Mesenchymal stem cell (in vitro differentiated cells and primary cell): ENCODE measurements at places on chromosomes 2 and 18.

GRCh38 chr18:49709347-49709690 is 104.0 kb downstream of the ACAA2 start:
- no peaks in the 10 kb centered on the region for H3K36me3 ChIP-seq
- peaks cover 14% of the 10 kb centered on the region for H3K4me1 ChIP-seq
- peak overlapping the region; percentile 93 for H3K27ac ChIP-seq
- H3K4me3 ChIP-seq = no peak overlapping the region

GRCh38 chr2:172448544-172449267 is 21.3 kb downstream of the ITGA6 start:
- peaks cover 4% of the 10 kb centered on the region for H3K4me1 ChIP-seq
- no peak for DNase-seq
- H3K4me3 ChIP-seq = no peak overlapping the region
- H3K36me3 ChIP-seq = no peaks in the 10 kb centered on the region

DNA sequence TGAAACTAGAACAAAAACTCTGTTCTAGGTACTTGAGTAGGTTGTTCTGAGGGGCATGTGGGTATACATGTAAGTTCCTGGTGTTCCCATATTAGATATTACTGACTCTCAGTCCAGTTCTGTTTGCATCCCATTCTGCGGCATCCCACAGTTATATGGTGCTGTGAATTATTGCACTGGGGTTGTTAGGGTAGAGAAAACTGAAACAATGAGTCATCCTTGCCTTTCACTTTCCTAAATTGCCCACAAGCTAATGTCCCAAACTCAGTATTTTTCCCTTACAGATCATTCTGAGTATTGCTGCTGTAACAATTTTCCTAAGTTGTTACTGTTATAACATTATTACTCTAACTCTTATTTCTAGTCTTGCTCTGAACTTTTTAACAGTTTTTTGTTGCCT is 3.0 kb downstream of the WDR75 start:
- peaks cover 4% of the 10 kb centered on the region for H3K4me1 ChIP-seq
- no peak overlapping the region for H3K27ac ChIP-seq
- H3K36me3 ChIP-seq = peaks cover 47% of the 10 kb centered on the region
- no peaks in the 10 kb centered on the region for H3K27me3 ChIP-seq
- peak overlapping the region; percentile 22 for H3K4me3 ChIP-seq

DNA sequence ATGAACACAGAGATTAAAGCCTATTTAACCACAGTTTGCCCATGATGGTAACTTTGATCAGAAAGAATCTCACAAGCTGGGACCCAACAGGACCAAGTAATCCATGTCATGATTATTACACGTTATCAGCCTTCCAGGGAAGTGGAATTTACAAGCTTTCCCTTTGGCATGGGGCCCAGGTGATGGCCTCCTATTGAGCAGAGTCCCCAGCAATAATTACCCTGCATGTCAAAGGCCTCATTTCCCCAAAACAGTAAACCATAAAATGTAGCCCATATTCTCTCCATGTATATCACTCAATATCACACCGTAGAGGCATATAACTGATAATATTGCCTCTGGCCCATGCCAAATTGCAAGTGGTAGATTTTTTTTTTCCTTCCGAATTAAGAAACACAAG is 38.9 kb downstream of the PRKRA start:
- no peaks in the 10 kb centered on the region for H3K36me3 ChIP-seq
- H3K27ac ChIP-seq = no peak overlapping the region
- H3K4me3 ChIP-seq = no peak overlapping the region
- H3K27me3 ChIP-seq = no peaks in the 10 kb centered on the region
- no peaks in the 10 kb centered on the region for H3K4me1 ChIP-seq

- H3K4me3 ChIP-seq = no peak overlapping the region
- H3K27ac ChIP-seq = no peak overlapping the region
- H3K27me3 ChIP-seq = no peaks in the 10 kb centered on the region
- H3K36me3 ChIP-seq = no peaks in the 10 kb centered on the region
Observed at GRCh38 chr2:100882645-100883613, 63.0 kb downstream of the NPAS2 start.

GRCh38 chr2:226746196-226746800 is 53.3 kb downstream of the IRS1 start:
- peaks cover 16% of the 10 kb centered on the region for H3K36me3 ChIP-seq
- no peaks in the 10 kb centered on the region for H3K27me3 ChIP-seq
- DNase-seq = no peak
- no peak overlapping the region for H3K4me3 ChIP-seq

DNA sequence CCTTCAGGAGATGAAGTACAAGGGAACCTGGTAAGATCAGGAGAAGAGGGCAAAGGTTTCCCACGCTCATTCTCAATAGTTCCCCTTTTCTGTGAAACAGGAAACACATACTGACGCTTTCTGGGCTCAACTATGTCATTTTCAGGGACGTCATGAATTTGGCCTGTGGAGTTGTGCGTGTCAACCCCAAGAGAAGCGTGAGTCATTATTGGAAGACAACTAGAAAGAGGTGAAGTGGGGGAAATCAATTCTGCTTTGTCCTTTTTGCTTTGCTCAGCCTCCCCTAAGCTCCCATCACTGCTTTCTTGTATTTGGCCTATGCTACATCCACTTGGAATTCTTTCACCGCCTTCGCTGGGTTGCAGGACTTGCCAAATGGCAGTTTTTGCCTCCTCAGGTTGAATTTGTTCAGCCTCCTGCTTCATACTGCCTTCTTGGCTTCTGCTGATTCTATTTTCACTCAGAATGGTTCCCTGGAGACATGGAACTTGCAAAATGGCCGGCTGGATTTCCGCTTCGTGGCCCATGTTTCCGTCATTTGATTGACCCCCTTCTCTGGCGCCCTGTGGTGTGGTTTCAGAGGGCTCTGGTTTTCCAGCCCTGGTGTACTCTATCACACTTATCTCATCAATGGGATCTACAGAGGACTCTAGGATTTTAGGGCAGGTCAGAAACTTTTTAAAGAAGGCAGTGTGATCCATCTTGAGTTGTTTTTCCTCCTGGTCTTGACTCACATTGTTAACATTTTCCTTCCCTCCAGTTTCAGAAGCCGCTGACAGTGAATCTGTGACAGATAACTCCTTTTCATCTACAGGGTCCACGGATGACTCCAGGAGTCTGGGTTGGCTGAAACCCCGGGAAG is 93.3 kb downstream of the ALPK2 start:
- peaks cover 48% of the 10 kb centered on the region for H3K36me3 ChIP-seq
- no peak overlapping the region for H3K27ac ChIP-seq
- DNase-seq = peak; percentile 50
- H3K4me1 ChIP-seq = peaks cover 25% of the 10 kb centered on the region
- no peaks in the 10 kb centered on the region for H3K27me3 ChIP-seq

DNA sequence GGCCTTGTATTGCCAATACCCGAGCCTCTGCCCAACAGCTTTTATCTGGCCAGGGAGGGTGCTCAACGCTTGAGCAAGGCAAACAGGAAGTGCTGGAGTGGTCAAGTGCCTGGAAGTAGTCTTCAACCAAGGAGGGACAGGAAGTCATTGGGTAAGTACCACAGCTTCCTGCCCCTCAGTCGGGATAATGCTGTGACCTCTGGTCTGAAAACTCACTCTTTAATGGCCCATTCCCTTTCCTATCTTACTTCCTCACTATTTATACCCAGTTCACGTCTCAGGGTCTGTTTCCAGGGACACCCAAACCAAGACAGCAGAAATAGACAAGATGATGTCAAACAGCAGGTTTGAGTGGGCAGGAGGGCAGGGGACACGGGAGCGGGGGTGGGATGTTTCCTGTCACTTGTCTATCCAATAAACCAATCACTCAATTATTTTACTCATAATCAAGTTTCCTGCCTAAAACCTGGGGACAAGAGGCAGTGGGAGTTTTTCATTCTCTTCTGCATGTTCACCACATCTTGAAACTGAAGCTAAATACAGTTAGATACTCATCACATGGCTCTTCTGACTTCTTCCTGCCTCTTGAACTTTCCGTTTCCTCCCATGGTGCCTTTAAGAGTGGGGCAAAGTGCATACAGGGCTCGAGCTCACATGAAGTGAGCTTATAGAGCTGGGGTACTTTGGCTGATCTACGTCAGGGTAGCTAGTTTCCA is 68.9 kb upstream of the CAB39 start:
- no peak overlapping the region for H3K27ac ChIP-seq
- no peaks in the 10 kb centered on the region for H3K4me1 ChIP-seq
- no peak overlapping the region for H3K4me3 ChIP-seq
- H3K27me3 ChIP-seq = no peaks in the 10 kb centered on the region

GRCh38 chr2:218756599-218757377 is 25.2 kb upstream of the CYP27A1 start:
- peaks cover 55% of the 10 kb centered on the region for H3K36me3 ChIP-seq
- DNase-seq = no peak
- H3K4me3 ChIP-seq = no peak overlapping the region
- H3K4me1 ChIP-seq = no peaks in the 10 kb centered on the region
- H3K27me3 ChIP-seq = no peaks in the 10 kb centered on the region
- no peak overlapping the region for H3K27ac ChIP-seq

GRCh38 chr18:13318731-13319501 is 100.4 kb downstream of the LDLRAD4 start:
- no peak overlapping the region for H3K4me3 ChIP-seq
- H3K27ac ChIP-seq = no peak overlapping the region
- H3K36me3 ChIP-seq = no peaks in the 10 kb centered on the region
- no peak for DNase-seq

- H3K27me3 ChIP-seq = no peaks in the 10 kb centered on the region
- peaks cover 3% of the 10 kb centered on the region for H3K4me1 ChIP-seq
- peak overlapping the region; percentile 90 for H3K4me3 ChIP-seq
- no peak overlapping the region for H3K27ac ChIP-seq
Observed at GRCh38 chr2:175166216-175166824, 1.7 kb downstream of the ATF2 start.
